ENCODE measurements at places on chromosomes 4 and X.

- DNase-seq = no peak
Observed at GRCh38 chr4:78613522-78614321, 62.2 kb downstream of the ANXA3 start.

DNA sequence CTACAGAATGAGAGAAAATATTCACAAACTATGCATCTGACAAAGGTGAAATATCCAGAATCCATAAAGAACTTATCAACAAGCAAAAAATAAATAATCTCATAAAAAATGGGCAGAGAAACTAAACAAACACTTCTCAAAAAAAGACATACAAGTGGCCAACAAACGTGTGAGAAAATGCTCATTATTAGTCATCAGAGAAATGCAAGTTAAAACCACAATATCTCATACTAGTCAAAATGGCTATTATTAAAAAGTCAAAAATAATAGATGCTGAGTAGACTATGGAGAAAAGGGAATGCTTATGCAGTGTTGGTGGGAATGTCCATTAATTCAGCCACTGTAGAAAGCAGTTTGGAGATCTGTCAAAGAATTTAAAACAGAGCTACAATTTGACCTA is 533.3 kb downstream of the TMA16 start:
- DNase-seq = no peak

DNA sequence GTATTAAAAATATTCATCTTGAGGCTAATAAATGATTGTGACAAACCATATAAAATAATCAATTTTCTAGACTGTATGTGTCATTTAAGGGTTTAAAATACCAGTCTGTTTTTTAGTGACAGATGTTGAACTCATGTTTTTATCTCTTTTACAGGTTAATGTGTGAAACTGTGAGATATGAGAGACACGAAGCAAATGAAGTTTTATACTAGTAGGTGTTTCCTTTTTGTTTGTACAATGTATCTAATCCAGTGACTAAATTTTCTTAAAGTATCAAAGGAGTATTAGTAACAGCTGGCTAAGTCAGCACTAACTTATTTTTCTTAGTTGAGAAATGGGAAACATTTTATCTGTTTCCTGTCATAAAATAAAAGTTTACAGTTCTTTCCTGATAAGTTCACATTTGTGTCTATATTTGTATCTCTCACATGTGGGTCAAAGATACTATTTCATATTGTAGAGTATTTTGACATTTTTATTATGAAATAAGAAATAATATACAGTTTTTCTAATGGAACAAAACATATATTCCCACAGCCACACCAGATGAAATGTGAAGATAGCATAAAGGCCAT is 90.3 kb downstream of the RAPGEF2 start:
- no peak for DNase-seq

GRCh38 chr4:149498246-149498645 is 317.4 kb downstream of the IQCM start:
- DNase-seq = no peak

DNA sequence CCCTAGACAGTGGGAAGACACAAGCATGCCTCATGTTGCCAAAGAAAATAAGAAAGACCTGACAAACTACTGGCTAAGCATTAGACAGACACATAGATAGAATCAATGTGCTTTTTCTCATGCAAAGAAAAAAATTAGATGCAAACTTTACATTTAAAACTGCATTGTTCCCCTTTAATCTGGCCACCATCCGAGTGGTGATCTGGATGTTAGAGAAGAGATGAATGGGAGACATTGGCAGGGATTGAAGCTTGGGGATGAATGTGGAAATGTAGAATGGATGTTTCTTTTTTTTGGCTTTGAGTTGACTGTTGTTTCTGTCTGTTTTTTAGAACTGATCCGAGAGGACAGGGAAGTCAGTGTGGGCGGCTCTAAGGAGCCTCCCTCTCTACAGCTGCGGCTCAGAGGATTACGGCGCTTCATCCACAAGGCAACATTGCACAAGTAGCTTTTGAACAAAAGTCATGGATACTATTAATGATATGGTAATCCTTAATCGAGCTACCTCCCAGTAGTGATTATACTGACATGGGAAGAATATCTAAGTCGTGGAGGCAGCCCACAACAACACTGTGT is 53.0 kb downstream of the HELT start:
- DNase-seq = no peak
